ENCODE measurements at places on chromosomes 4 and X. TPM values are rescaled to one million over a fixed set of nuclear protein-coding genes. Genes with fewer than 3 reads are reported as not detected.

The AVPR2 gene
- polyA plus RNA-seq, result not detected

The TCEAL7 gene
- polyA plus RNA-seq, result 4.2 TPM

- H3K4me1 ChIP-seq, result peaks cover 9% of the 10 kb centered on the region
- no peaks in the 10 kb centered on the region for H3K36me3 ChIP-seq
- H3K27ac ChIP-seq, result no peak overlapping the region
Observed at GRCh38 chr4:61514991-61515390, 314.9 kb downstream of the ADGRL3 start.

The GPR78 gene
- not detected for polyA plus RNA-seq

DNA sequence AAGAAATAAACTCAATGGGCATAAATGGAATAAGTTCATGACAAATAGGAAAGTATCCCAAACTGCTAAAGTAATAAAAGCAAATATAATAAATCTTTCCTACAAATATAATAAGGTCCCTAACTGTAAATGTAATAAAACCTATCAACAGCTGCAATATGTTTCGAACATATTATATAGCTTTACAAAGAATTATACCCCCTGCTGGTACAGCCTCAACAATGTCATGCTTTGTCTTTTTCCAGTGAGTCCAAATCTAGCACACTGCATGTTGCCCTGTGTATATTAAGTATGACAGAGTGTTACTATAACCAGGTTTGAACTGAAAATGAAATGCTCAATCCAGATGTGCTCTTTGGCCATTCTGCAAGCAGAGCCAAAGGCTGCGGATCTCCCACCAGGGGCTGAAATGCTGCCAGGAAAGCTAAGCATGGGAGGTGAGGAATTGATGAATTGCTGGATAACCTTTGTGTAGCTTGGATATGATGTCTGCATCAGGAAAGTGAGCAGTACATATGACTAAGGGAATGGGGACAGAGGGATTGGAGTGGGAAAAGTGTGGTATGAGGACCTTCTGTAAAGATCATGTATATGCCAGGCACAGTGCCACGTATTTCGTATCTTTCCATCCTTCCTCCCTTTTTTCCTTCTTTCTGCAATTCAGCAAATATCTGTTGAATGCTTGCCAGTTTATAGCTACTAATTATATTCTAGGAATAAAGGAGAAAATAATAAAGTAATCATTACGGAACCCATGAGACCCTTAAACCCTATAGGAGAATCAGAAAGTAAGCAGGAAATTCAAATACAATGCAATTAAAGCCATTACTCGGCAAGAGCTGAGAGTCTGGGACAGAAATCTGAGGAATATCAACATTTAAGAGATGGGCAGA, 954.6 kb upstream of the LCORL start:
- H3K4me1 ChIP-seq, result no peaks in the 10 kb centered on the region
- H3K27ac ChIP-seq, result no peak overlapping the region
- no peaks in the 10 kb centered on the region for H3K27me3 ChIP-seq
- DNase-seq, result no peak
- H3K4me3 ChIP-seq, result no peak overlapping the region

DNA sequence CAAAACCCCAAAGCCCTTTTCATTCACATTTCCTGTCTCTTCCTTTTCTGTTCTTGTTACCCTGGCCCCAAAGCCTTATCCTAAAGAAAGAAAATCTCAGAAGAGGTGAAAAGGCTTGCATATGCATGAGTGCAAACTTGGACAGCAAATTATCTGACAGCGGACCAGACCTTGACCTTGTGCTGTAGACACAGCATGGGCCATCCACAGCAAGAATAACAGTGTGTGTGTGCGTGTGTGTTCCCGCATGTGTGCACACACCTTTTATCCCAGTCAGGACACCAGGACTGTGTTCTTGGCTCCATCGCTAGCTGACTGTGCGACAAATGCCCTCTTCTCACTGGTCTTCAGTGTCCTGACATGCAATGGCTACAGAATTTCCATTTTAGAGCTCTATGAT, 35.3 kb downstream of the ZBTB49 start:
- no peaks in the 10 kb centered on the region for H3K36me3 ChIP-seq
- H3K4me3 ChIP-seq, result no peak overlapping the region
- no peak overlapping the region for H3K27ac ChIP-seq
- H3K4me1 ChIP-seq, result peaks cover 16% of the 10 kb centered on the region

DNA sequence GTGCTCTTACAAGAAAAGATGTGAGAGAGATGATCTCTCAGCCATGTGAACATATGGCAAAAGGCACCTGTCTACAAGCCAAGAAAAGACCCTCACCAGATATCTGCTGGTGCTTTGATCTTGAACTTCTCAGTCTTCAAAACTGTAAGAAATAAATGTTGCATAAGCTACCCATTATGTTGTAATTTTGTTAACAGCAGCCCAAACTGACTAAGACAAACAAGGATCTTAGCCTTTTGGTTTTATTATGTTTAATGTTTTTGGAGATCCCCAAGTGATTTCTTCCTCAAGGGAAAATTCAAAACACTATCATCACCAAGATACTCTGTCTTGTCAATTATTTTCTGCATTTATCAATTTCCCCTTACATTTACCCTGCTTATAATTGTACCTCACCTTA, 21.8 kb upstream of the CCNI start:
- no peak for DNase-seq
- peaks cover 9% of the 10 kb centered on the region for H3K27me3 ChIP-seq
- peaks cover 28% of the 10 kb centered on the region for H3K4me1 ChIP-seq
- H3K27ac ChIP-seq, result no peak overlapping the region
- no peak overlapping the region for H3K4me3 ChIP-seq
- no peaks in the 10 kb centered on the region for H3K36me3 ChIP-seq

GRCh38 chr4:158597879-158598596, 73.6 kb downstream of the C4orf46 start:
- no peak overlapping the region for H3K4me3 ChIP-seq
- no peaks in the 10 kb centered on the region for H3K27me3 ChIP-seq
- no peaks in the 10 kb centered on the region for H3K36me3 ChIP-seq
- no peaks in the 10 kb centered on the region for H3K4me1 ChIP-seq
- DNase-seq, result no peak

The MAGEA10 gene
- polyA plus RNA-seq, result not detected

The EMCN gene
- polyA plus RNA-seq, result 51.6 TPM

The LDB2 gene
- 223 TPM for polyA plus RNA-seq

- no peak overlapping the region for H3K4me3 ChIP-seq
- no peaks in the 10 kb centered on the region for H3K4me1 ChIP-seq
- no peak for DNase-seq
- H3K36me3 ChIP-seq, result no peaks in the 10 kb centered on the region
- H3K27ac ChIP-seq, result no peak overlapping the region
Observed at GRCh38 chr4:169984173-169984572, 42.0 kb downstream of the MFAP3L start.

DNA sequence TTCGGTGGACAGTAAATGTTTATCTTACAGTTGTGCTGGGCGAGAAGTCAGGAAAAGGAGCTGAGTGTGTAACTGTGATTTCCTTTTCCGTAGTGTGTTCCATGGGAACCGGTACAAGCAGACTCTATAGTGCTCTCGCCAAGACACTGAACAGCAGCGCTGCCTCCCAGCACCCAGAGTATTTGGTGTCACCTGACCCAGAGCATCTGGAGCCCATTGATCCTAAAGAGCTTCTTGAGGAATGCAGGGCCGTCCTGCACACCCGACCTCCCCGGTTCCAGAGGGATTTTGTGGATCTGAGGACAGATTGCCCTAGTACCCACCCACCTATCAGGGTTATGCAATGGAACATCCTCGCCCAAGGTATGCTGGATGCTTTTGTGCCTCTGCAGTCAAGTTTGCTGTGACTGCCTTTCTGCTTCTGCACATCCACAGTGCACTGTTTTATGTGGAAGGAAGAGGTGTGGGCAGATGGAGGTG, 27.4 kb downstream of the NOCT start:
- H3K27me3 ChIP-seq, result no peaks in the 10 kb centered on the region
- no peak overlapping the region for H3K27ac ChIP-seq
- peaks cover 7% of the 10 kb centered on the region for H3K36me3 ChIP-seq
- peaks cover 26% of the 10 kb centered on the region for H3K4me1 ChIP-seq

DNA sequence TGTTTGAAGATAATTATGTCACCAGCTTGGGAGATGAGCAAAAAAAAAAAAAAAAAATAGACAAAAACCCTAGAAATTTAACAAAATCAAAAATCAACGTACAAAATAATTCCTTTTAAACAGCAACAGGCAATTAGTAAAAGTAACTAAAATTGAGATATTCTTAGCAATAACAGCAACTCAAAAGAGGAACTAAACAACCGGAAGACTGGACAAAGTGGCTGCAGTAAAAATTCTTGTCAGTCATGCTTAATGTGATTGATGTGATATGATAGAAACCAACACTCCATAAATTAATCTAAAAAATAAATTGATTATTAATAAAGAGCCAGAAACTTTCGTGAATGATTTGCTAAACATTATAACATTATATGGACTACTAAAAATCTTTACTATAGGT, 1534.6 kb upstream of the AGA start:
- no peaks in the 10 kb centered on the region for H3K27me3 ChIP-seq
- DNase-seq, result no peak
- no peaks in the 10 kb centered on the region for H3K36me3 ChIP-seq
- no peaks in the 10 kb centered on the region for H3K4me1 ChIP-seq
- H3K27ac ChIP-seq, result no peak overlapping the region
- no peak overlapping the region for H3K4me3 ChIP-seq
